ENCODE measurements at places on chromosomes 5 and 9. TPM values are rescaled to one million over a fixed set of nuclear protein-coding genes. Genes with fewer than 3 reads are reported as not detected.

GRCh38 chr5:153774686-153775085 is 264.0 kb downstream of the FAM114A2 start:
- no peak for DNase-seq

- peak; percentile 70 for DNase-seq
Measured at GRCh38 chr9:136944212-136944518, 373 bp downstream of the FBXW5 start.

DNA sequence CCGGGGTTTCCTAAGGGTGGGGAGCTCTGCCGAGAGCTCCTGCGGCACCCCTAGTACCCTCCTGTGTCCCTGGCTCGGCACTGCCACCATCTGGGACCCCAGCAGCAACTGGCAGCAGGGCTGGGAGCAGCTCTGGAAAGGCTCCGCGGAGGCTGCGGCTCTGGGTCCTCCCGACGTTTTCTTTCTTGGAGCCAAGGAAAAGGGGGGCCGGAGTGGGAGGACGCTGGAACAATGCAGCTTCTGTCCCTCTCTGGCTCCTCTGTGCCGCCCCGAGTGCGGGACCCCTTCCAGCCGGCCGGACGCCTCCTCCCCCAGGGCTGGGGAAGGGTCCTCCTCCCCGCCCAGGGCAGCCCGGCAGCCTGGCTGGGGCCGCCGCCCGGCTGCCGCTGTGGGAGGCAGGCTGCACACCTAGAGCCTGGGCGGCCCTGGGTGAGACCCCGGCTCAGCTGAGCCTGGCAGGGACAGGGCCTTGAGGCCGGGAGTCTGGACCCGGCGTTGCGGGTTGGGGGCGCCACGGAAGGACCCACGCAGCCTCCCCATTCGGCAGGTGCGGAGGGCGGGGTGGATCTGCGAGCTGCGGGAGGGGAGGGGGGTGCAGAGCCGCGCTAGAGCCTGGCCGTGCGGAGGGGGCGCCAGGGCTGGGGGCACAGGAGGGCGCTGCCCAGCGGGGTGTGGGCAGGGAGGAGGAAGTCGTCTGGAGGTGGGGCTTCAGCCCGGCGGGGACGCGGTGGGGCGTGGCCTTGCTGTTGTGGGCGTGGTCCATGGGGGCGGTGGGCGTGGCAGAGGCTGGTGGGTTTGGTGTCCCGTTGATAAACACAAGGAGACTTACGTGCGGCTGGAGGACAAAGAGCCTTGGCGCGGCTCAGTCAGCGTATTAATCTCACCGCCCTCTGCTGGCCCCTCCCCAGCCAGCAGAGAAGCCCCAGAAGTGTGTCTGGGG is 15.1 kb downstream of the GPSM1 start:
- no peak for DNase-seq

DNA sequence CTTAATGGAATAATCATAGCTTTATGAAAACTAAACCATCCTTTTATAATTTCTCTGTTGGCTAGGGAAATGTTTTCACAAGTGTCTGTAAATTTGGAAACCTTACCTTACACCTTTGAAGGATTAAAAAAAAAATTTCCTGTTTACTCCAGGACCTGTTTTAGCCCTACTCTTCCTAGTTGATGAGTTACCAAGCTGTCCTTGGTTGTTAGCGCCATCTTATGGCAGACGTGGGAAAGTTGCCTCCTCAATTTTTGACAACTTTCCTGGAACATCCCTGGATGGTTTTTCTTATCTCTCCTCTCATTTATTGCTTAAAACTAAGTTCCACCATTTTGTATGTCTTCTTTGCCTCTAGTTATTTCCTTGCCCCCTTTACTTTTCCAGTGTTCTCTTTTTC is 25.7 kb downstream of the ZSWIM6 start:
- no peak for DNase-seq

- DNase-seq, result no peak
Measured at GRCh38 chr5:150398722-150399523, 13.8 kb downstream of the CD74 start.

DNA sequence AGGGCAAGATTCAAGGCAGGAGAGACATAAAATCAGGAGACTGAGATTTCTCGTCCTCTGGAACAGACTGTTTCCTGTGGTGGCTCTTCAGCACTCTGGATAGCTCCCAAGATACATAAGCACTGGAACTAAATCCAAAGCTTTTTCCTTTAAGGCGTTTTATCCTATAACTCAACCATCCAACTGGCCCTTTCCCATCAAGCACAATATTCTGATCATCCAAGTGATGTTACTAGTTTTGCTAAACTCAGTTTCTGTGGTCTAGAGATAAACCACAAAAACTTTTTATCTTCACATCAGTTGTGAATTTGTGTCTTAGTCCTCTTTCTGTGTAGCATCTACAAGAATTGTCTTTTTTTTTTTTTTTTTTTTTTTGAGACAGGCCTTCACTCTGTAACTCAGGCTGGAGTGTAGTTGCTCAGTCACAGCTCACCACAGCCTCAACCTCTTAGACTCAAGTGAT is 299.4 kb downstream of the COX7C start:
- peak; percentile 48 for DNase-seq

- no peak for DNase-seq
Measured at GRCh38 chr5:111511831-111512374, 432 bp downstream of the STARD4 start.

- peak; percentile 44 for DNase-seq
Measured at GRCh38 chr5:7871653-7872052, 2.7 kb downstream of the MTRR start.

DNA sequence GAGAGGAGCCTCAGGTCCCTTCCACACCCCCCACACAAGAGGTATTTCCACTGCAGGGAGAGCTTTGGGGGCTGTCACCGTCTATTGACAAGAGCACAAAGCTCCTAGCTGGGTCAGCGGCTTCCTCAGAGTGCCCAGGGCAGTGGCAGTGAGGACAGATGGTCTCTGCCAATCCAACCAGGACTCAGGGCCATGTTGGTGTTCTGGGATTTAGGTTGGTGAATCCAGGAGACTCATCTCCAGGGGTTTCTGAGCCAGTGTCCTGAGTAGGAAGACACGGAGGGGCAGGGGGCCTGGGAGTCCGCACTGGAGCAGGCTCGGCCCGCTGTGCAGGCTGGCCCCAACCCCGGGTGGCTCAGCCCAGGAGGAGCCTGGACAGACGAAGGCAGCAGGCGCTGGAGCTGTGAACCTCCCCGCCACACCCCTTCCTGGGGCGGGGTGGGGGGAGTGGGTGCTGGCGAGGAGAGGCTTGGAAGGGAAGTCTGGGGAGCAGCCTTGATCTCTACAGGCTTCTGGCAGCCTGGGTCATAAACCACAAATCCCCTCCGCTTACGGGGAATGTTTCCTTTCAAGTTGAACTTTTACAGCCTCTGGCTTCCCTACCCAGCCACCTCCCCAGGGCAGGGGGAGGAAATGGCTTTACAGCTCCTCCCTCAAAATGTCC is 19.6 kb downstream of the CRB2 start:
- DNase-seq, result peak; percentile 37

DNA sequence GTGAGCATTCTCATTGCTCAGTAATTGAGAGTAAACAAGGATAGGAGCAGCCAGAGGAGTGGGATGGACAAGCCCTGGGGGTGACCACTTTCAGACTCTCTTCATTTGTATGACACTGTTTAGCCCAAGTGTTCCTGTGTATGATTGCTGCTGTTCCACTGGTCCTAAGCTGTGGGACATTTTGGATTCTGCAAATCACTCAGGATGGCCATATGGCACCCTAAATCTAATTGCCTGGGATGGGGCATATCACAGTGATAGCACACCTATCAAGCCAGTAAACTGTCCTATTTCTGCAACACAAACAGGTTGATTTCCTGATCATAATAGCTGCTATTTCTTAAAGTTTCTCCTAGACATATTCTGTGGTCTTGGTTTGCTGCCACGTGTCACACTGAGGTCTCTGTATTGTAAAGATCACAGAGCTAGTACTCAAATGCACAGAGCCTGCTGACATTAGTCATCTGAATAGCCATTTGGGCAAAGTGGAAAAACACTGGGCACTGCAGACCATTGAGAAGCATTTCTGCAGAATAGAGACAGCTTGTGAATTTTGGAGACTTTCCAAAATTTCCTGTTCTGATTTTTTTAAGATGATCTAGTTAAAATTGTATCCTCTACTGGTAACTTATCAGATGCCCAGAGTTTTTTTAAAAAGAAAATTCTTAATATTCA is 320.2 kb downstream of the RFX3 start:
- DNase-seq, result peak; percentile 11

DNA sequence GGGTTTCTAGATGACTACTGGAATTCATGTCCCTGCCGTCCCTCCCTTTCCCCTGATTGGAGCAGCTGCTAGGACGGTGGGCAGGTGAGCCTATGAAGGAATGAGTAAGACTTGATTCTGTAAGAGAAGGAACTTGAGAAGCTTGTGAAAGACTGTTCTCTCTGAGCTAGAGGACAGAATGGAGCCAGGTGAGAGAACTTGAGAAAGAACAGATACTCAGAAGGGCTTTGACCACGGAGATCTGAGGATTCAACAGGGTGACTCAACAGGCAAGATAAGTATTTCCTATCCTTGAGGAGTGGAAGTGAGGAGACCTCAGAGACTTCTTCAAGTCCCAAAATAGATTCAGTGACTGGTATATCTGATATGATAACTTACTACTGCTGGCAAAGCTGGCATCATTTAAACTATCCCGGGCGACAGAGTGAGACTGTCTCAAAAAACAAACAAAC is 41.9 kb downstream of the HSDL2 start:
- peak; percentile 48 for DNase-seq

DNA sequence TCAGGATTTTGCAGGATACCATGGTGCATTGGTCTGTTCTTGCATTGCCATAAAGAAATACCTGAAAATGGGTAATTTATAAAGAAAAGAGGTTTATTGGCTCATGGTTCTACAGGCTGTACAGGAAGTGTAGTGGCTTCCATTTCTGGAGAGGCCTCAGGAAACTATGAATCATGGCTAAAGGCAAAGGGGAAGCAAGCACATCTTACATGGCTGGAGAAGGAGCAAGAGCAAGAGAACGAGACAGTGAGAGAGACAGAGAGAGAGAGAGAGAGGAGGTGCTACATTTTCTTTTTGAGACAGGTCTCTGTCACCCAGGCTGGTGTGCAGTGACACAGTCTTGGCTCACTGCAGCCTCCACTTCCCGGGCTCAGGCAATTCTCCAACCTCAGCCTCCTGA is 43.9 kb downstream of the P4HA2 start:
- DNase-seq, result no peak

GRCh38 chr9:88829276-88829675 is 162.0 kb upstream of the S1PR3 start:
- no peak for DNase-seq

DNA sequence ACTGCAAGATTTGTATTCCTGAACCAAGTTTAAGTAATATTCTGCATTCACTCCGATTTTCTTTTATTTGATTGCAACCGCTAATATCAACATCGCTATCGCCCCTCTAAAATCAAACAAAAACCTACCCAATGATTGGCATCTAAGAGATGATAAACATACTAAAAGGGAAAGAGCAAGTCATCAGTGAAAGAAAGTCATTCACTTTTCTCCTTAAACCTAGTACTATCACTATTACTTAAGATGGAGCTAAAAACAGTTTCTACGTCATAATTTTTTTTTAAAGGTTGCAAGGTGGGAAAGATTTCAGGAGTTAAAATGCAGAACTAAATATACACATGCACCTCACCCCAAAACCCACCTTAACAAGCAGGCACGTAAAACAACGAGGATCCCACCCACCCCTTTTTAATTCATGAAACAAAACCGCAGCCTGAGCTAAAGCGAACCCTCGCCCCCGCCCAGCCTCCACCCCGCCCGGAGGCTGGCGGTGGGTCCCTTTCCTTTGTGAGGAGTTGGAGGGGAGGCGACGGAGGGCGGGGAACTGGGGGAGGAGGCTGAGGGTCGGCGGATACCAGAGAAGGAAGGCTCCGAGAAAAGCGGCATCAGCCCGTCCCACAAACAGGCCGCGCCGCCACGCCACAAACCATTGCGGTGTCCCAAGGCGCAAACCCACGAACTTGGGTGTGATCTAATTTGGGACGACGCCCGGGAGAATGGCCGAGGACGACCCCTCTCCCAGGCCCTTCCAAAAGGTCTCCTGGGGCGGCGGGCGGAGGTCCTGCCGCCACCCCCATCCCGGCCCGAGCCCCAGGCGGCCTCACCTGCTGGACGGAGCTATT is 861 bp downstream of the UBQLN1 start:
- peak; percentile 73 for DNase-seq

GRCh38 chr9:88777498-88778312 is 213.6 kb upstream of the S1PR3 start:
- DNase-seq, result no peak

GRCh38 chr9:127199001-127199791 is 65.4 kb upstream of the GARNL3 start:
- DNase-seq, result peak; percentile 86

The CPEB4 gene
- 64.3 TPM for total RNA-seq

The CDO1 gene
- 8.0 TPM for total RNA-seq

The TSPAN17 gene
- 50.0 TPM for total RNA-seq

The SLC6A19 gene
- total RNA-seq, result 0.31 TPM

The HAVCR1 gene
- not detected for total RNA-seq

The MEGF10 gene
- total RNA-seq, result 193 TPM

The TMEFF1 gene
- total RNA-seq, result 8.0 TPM

The RNF44 gene
- total RNA-seq, result 10.6 TPM

The PTTG1 gene
- total RNA-seq, result 24.6 TPM

The JAK2 gene
- 10.7 TPM for total RNA-seq

The SLC24A2 gene
- total RNA-seq, result 0.26 TPM

The CTSV gene
- 0.83 TPM for total RNA-seq

The DMGDH gene
- total RNA-seq, result 1.5 TPM
